RPMI8226 (cell line): ENCODE measurements at places on chromosomes 2 and 18.
A peak's percentile ranks its signal among the peaks of the same experiment; 100 is the strongest.

GRCh38 chr18:5726011-5726410, 169.3 kb downstream of the TMEM200C start:
- DNase-seq, result no peak

- DNase-seq, result no peak
Measured at GRCh38 chr2:3266925-3267867, 110.4 kb downstream of the EIPR1 start.

GRCh38 chr2:241843321-241844065, 15.2 kb downstream of the PDCD1 start:
- no peak for DNase-seq

GRCh38 chr2:9950521-9951271, 797 bp upstream of the GRHL1 start:
- DNase-seq, result peak; percentile 64

- no peak for DNase-seq
Measured at GRCh38 chr18:13539050-13539449, 187.3 kb downstream of the FAM210A start.

DNA sequence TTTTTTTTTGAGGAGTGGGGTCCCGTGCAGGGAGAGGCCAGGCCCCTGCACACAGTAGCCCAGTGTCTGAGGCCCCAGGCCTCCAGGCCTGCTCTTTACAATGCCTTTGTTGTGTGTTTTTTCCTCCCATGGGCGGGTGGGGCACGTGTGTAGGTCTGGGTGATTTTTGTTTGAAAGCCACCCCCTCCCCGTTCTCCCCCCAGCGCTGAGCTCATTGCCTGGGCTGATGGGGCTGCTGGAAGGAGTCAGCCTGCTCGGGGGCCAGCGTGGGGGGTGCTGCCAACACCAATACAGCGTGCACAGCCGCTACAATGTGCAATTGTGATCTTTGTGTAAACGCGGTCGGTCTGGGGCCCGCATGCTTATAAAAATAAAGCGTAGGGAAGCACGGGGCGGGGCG, 142.7 kb downstream of the DYSF start:
- no peak for DNase-seq

GRCh38 chr2:68889500-68889899, 18.3 kb upstream of the BMP10 start:
- DNase-seq, result no peak

DNA sequence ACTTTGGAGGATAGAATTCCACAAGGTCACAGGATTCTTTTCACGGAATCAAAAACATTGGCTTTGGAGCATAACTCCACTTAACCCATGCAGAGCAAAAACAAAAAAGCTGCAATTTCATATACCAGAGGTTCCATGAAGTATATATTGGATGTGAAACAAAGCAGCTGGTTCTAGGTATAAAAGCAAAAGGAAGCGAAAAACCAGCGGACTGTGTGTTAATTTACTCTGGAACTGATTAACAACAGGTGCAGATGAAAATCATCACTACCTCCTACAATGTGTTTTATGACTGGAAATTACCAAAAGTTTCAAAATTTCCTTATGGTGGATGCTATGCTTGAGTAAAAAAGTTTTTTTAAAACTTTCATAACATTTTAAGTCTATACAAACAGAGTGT, 54.4 kb upstream of the LINC00305 start:
- DNase-seq, result no peak

DNA sequence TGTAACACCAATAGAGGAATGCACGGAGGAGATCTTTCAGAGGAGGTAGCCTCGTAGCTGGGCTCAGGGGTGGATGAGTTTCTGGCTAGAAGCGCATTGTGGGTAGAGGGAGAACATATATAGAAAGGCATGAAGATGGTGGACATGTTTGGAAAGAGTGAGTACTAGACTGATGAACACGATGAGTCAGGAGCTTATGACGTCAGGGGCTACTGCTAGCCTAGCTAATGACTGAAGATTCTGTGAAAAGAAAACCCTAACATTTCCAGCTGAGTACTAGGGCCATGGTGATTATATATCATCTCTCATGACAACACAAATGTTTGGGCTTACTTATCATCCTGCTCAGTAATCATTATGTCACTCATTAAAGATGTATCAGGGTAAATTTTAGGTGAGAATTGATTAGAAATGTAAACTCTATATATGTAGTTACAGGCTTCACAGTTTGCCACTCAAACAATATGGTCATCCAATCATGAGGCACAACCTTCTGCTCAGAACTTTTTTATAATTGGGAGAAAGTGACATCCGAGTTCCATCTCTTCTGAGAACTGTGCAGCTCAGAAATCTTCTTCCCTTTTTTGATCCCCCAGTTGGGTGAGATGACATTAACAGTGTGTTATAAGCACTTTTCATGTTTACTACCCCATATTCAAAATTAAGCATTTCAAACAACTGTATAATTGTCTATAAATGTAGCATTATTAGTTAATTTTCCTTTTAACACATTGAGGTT, 22.2 kb upstream of the IL1RN start:
- DNase-seq, result no peak

GRCh38 chr2:205020673-205021072, 475.4 kb downstream of the PARD3B start:
- DNase-seq, result no peak

DNA sequence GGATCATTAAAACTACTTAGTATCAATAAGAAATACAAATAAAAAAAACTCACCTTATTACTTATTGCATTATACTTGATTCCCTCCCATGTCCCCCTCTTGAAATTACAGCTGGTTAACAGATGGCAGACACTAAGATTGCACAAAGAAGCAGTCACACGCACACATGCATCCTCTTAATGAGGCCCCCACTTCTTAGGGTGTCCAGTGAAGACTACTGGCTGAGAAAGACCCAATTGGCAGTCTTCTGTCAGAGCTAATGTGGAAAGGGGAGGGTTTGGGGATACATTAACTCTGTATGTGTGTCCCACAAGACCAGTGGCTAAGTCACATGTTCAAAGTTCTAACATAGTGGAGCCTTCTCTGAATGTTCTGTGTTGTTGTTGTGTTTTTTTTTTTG, 210.7 kb downstream of the MTX2 start:
- no peak for DNase-seq

GRCh38 chr2:223046470-223047040, 5.4 kb upstream of the KCNE4 start:
- no peak for DNase-seq

- DNase-seq, result no peak
Measured at GRCh38 chr2:134261398-134262131, 7.7 kb downstream of the MGAT5 start.

GRCh38 chr2:96949701-96950350, 36.6 kb downstream of the FAM178B start:
- DNase-seq, result no peak

DNA sequence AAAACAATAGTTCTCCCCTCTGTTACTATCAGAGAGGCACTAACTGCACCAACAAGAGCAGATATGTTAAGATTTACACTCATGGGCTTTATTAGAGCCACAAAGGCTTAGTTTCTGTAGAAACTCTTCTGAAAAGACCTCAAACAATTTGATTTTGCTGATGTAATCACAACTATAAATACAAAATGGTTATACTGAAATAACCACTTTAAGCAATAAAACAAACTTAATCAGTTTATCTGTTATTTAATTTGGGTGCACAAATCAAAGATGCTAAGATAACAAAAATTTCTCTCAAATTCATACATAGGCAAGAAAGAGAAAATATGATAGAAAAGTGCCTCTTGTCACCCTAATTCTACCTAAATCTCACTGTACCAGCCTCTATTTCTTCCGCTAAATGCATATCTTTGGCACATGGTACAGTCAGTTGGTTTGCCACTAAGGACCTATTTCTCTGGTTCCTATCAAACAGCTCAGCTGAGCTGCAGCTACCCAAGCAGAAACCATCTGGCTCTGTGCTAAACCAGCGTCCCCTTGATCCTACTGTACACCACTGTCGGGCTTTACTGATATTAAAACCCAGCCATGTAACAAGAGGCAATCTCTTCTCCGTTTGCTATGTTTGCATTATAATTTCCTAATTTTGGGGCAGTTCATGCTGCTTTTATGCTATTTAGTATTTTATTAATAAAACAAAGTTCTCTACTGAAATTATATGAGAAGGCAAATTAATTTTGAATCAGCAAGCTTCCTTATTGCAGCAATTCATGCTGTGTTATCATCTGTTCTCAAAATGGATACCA, 60.1 kb downstream of the CWC22 start:
- no peak for DNase-seq
